Stimulated activated CD4-positive, alpha-beta T cell treated with anti-CD3 and anti-CD28 coated beads, TNF-alpha, amount 100 ng/mL, for 4 hours (primary cell): ENCODE measurements at places on chromosomes 13 and 19.

DNA sequence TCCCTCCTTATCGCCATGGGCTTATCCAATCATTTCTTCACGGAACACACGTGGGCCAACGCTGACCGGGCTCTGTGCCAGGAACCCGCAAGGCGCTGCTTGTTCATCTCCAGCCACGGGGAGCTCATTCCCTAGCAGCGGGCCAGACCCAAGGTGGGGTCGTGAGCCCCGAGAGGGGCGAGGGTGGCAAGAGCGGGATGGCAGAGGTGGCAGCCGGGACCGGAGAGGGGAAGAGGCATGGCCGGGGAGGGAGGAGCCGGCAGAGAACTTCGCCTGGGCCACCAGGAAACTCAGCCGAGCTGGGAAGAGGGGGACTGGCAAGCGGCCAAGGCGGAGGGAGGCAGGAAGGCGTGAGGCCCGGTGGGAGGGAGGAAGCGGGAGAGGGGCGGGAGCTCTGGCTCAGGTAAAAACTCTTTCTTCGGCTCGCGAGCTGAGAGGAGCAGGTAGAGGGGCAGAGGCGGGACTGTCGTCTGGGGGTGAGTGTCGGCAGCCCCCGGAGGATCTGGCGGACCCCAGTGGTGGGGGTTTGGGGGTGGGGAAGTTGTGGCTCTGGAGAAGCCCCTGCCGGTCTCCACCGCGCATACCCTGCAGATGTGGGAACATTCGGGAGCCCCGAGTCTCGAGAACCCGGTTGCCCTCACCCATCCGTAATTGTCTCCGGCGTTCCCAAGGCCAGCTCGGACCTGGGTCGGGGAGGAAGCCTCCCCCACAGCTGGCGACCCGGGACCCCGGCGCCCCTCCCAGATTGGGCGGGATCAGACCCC, at the start of gene B3GNT3:
Gene B3GNT3, plus strand, starts transcription at position 408 of the 764 bp plus-strand sequence. CDS start 12,670 bp downstream, outside the sequence.
- DNase-seq = no peak

GRCh38 chr13:67042556-67042955, 187.6 kb downstream of the PCDH9 start:
- DNase-seq = no peak

DNA sequence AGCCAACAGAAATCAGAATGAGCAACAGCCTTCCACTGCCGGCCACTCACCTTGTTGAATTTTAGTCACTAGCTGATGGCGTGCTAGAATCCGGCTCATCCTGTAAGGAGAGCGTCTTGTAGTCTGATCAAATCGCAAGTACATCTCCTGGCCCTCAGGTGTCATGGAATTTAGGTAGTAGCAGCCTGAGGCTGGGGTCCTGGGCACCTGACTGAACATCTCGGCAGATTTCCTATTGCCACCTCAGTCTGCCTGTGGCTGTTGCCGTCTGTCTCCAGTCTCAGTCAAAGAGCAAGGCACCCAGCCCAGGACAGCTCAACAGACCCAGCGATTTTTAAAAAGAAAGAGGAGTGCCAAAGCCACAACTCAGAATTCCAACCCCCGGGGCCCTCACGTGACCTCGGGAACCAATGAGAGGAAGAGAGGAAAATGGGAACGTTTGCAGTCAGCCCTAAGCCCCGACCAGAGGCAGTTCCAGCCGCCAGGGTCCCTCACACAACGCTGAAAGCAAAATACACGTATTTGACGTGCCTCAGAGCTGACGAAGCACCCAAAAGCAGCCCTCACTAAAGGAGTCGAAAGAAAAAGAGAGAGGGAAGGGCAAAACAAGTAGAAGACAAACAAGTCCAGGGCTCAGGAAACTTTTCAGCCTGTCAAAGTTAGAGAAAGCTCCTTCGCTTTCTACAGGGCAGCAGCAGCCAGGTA, at the start of gene STARD13:
Gene STARD13, minus strand, starts transcription at position 336 of the 705 bp plus-strand sequence. Its CDS starts 117 bp downstream, at position 219.
- no peak for DNase-seq

GRCh38 chr19:17331045-17331558, 3.6 kb downstream of the ANO8 start:
- DNase-seq = no peak

DNA sequence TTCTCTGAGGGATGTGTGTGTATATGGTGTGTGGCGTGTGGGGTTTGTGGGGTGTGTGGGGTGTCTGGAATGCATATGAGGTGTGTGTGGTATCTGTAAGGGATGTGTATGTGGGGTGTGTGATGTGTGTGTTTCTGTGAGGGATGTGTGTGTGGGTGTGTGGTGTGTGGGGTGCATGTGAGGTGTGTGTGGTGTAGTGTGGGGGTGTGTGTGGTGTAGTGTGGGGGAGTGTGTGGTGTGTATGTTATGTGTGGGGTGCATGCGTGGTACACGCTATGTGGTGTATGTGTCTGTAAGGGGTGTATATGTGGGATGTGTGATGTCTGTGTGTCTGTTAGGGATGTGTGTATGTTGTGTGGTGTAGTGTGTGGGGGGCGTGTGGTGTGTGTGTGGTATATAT, 300.0 kb downstream of the FGF9 start:
- DNase-seq = no peak

DNA sequence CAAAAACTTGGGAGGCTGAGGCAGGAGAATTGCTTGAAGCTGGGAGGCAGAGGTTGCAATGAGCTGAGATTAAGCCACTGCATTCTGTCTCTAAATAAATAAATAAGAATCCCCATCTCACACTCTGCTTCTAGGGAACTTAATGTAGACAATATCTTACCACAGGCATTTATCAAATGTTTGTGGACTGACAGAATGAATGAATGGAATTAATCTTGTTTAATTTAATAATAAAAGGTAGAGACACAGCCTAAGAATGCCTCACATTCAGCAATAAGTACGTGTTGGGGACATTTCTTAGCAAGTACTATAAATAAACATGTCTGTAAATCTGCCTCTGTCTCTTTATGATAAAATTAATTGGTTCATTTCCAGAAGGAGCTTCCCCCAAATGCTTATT, 36.2 kb upstream of the RBM26 start:
- no peak for DNase-seq

GRCh38 chr13:113978741-113979481, 5.0 kb upstream of the C13orf46 start:
- DNase-seq = no peak

- DNase-seq = no peak
These were observed 437.6 kb upstream of the ARGLU1 start for GRCh38 chr13:107005577-107005976.

DNA sequence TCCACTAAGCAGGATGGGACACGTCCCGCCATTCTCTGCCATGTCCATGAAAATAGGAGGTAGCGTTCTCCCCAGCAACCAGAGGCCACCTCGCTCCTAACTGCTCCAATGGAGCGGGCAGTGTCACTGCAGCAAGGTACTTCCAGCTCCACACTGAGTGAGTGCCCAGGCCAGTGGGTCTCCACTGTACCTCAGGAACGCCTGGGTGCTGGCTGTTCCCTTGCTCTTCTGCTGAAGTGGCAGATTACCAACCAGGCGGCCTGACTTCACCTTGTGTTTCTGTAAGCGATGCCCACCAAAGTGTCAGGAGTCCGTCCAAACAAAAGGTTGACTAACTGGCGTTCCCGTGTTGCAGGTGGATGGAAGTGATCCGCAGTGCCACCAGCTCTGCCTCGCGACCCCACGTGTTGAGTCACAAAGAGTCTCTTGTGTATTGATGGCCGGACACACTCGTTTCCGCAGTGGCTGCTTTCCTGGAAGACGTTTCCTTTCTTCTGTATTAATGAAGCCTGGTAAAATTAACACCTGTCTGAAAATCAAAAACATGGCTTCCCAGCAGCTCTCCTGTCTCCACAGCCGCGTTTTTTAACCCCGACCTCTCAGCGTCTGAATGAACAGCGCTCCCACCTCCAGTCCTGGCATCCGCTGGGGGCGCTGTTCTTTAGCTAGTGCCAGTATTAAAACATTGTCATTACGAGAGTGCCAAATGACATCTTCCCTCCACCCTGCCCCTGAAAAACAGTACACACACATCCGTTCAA, 128.8 kb downstream of the STK24 start:
- DNase-seq = no peak

DNA sequence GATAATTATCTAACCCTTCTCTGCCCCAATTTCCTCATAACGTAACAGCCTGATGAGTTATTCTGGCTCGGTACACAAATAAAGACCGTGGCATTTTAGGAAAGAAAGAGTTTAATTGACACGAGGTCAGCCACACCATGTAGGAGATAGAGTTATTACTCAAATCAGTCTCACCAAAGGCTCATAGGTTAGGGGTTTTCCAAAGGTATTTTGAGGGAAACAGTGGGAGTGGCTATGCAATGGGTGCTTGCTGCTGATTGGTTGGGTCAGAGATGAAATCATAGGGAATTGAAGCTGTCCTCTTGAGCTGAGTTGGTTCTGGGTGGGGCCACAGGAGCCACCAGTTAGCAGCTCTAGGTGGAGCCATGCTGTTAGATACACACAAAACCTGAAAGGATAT, 137.5 kb downstream of the FREM2 start:
- DNase-seq = no peak

DNA sequence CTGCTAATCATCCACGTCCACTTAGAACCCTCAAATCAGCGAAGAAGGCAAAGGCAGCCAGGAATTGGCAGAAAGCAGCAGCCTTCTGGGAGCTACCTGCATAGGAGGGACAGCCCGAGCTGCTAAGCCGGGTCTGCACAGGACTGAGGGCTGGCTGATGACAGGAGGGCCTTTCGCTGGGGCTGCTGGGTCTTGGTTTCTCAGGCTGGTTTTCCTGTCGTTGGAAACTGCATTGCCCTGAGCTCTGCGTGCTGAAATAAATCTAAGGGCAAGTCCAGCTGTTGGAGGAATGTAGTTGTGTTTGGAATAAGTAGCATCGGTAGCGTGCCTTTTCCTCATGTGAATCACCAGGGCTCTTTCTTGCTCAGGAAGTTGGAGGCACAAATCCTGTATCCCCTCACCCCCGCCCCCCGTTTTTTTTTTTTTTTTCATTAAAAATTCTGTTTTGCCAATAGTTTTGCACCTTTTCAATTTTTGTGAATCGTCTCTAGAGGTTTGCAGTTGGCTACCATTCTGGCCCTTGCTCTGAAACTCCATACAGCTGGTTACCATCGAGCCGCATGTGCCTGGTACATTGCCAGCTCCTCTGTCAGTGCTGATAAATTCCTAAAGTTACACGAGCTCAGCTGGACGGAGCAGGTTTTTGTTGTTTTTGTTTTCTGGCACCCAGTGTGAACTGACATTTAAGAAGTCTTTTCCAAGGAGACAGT, 193.9 kb upstream of the RNF113B start:
- DNase-seq = no peak

DNA sequence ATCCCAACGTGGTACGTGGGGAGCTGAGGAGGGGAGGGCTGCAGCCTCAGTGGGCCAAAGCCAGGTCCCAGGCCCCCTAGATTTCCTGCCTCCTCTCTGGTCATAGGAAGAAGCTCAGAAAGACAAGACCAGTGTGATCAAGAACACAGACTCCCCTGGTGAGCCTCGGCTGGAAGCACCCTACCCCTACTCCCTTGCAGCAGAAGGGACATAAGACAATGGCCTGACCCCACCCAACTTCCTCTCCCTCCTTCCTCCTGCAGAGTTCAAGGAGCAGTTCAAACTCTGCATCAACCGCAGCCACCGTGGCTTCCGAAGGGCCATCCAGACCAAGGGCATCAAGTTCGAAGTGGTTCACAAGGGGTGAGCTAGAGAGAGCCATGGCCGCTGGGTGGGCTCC, 11.5 kb downstream of the PODNL1 start:
- DNase-seq = no peak

DNA sequence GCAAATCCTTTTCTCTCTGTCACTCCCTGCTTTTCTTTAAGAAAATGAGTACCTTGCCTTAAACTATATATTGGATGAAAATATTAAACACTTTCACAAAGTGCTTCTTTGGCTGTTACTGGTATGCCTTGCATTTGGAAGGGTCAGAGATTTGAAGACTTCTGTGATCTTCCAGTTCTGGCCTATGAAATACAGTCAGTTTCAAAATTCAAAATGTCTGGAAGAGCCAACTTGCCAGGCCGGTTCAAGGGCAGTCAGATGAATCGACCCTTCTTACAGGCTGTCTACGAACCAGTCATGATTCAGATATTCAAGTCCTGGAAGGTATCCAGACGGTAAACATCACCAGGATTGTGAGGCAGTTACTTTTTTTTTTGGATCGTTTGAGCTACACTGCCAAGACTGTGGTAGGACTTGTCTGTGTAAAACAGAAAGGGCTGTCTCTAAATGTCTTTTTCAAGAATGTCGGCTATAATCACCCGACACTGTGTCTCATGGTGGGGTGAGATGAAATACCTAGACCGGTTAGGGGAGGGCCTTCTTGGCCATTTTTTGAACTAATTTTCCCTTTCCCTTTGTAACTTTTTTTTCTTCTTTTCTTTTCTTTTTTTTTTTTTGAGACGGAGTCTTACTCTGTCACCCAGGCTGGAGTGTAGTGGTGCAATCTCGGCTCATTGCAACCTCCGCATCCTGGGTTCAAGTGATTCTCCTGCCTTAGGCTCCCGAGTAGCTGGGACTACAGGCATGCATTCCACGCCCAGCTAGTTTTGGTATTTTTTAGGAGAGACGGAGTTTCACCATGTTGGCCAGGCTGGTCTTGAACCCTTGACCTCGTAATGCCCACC, 11.2 kb downstream of the ACTN4 start:
- no peak for DNase-seq

DNA sequence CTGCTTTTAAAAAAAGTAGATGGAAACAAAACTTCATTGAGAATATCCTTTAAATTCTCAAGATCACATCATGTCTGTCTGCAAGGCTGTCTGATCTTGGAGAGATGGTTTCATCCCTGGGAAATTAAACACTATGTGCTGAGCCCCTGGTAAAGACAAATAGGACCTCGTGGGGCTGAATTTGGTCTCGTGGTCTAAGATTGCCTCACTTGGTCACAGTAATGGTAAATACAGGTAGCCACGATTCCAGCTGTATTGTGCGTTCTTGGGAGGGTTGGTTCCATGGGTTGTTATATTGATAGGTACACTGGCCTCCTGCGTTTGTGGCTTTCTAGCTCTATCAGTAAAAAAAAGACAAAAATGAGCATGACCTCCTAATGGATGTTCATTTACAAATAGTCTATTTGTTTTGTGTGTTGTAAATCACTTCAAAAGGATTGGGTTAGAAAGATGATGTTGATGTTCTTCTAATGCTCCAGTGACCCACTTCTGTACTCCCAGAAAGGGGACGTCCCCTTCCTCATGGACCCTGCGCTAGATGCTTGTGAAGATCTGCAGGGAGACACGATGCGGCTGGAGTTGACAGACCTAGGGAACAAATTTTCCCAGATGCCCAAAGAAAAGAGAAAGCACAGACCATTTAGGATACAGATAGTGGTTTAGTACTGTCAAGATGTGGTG, 1.8 kb downstream of the CEBPG start:
- DNase-seq = no peak

DNA sequence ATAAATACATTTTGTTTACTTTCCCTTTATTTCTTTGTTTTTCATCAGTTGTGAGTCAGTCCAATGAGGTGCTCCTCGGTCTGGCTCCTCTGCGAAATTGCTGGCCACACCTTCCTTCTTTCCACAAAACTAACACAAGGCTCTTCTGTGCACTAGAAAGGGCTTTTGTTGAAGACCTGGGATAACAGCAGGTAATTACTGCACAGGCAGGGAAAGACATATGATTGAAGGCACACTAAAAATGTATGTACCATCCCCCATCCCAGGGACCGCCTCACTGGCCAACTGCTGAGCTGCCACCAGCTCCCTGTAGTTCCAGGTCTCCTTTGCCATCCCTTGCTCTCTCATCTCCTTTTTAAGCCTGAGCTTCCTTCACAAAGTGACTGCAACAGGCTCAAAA, 180.5 kb downstream of the EFNB2 start:
- no peak for DNase-seq
